ENCODE measurements at places on chromosomes 4 and X. TPM values are rescaled to one million over a fixed set of nuclear protein-coding genes. Genes with fewer than 3 reads are reported as not detected.

Gene ARHGEF9
- 5.9 TPM for total RNA-seq

Gene DCTD
- total RNA-seq: 74.1 TPM

Gene CDKL2
- 0.84 TPM for total RNA-seq

Gene ACOX3
- 9.5 TPM for total RNA-seq

Gene CCSER1
- total RNA-seq: not detected

Gene DCAF8L2
- total RNA-seq: not detected

Gene DMD
- total RNA-seq: not detected

Gene CCDC110
- total RNA-seq: not detected

Gene IL2RG
- not detected for total RNA-seq

Gene GAGE12H
- total RNA-seq: not detected

Gene GPR119
- not detected for total RNA-seq

Gene ZNF630
- 0.21 TPM for total RNA-seq

Gene PPAT
- total RNA-seq: 21.9 TPM

Gene PIR
- total RNA-seq: 54.1 TPM

Gene MGARP
- 0.83 TPM for total RNA-seq

Gene EXOC1L
- not detected for total RNA-seq

Gene LNX1
- not detected for total RNA-seq

Gene RXFP1
- total RNA-seq: not detected

Gene TLR6
- 3.7 TPM for total RNA-seq

Gene NMU
- 1.1 TPM for total RNA-seq

Gene EGF
- total RNA-seq: 0.35 TPM

Gene EFHC2
- 0.21 TPM for total RNA-seq

Gene DSPP
- total RNA-seq: not detected

Gene RBM46
- total RNA-seq: not detected

Gene GYPE
- not detected for total RNA-seq

Gene SPRY1
- 1.0 TPM for total RNA-seq

Gene AFM
- not detected for total RNA-seq

Gene TMEM128
- total RNA-seq: 12.2 TPM

Gene S100P
- 32.2 TPM for total RNA-seq

Gene SH2D1A
- total RNA-seq: not detected

Gene LINC00632
- total RNA-seq: 2.3 TPM

Gene AFAP1
- 27.3 TPM for total RNA-seq

Gene ZAR1
- 0.06 TPM for total RNA-seq

Gene UCP1
- not detected for total RNA-seq

Gene PRRG3
- not detected for total RNA-seq

Gene PCDH10
- 0.13 TPM for total RNA-seq

Gene SHROOM4
- not detected for total RNA-seq

Gene ITIH6
- total RNA-seq: 0.01 TPM

Gene C1QTNF7
- not detected for total RNA-seq

Gene H2BW2
- total RNA-seq: not detected

Gene POF1B
- total RNA-seq: 3.3 TPM
